ENCODE measurements at places on chromosomes 2 and 18.
A peak's percentile ranks its signal among the peaks of the same experiment; 100 is the strongest.

GRCh38 chr18:48829443-48830149 is 121.2 kb downstream of the SMAD7 start:
- peak; percentile 80 for DNase-seq

DNA sequence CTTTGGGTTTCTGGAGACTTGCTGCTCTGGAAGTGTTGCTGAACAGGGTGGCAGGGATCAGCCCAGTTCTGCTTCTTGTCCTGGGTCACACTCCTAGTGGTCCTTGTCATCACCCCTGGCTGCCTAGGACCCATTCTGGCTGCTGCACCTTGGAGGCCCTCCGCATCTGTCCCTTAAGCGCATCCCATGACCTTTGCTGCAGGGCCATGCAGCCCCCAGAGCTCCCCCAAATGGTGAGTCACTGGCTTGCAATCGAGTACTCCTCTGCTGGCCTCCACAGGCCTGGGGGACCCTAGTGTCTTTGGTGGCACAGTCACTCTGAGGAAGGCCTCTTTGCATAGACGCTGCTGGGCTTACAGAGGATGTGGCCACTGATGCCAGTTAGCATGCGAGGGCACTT is 188.5 kb downstream of the ASB1 start:
- no peak for DNase-seq

GRCh38 chr2:150470435-150470834 is 17.0 kb downstream of the RND3 start:
- no peak for DNase-seq

DNA sequence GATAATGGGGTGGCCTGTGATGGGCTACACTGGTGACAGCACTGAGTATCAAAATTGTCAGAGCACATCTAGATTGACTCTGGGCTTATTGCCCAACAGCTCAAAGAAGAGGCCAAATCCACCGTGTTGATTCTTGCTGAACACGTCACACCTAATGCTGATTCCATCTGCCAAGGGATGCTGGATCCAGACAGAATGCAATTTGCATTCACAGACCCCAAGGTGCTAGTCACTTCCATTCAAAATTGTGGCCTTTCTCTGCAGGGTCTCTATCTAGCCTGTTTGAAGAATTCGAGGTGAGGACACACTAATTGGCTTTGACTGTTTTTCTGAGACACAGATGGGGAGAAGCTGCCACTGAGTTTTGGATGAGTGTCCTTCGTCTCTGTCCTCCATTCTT is 13.5 kb upstream of the GPR39 start:
- DNase-seq: no peak

GRCh38 chr2:27531983-27532382 is 35.3 kb downstream of the GCKR start:
- DNase-seq: no peak

- DNase-seq: no peak
Observed at GRCh38 chr2:50344509-50345106, 687.3 kb downstream of the NRXN1 start.

DNA sequence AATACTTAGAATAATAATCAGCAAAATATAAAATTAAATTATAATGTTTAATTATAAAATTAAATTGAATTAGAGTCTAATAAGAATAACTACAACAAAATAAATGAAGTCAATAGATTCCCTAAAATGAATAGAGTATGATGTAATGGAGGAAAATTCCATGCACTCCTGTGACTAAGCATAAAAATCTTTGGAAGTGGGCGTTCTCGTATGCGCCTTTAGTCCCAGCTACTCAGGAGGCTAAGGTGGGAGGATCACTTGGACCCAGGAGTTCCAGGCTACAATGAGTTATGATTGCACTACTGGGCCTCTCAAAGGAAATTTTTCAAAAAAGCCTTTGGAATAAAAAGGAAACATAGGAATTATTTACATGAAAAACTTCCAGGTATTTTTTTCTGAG is 955.4 kb upstream of the POU3F3 start:
- no peak for DNase-seq

- no peak for DNase-seq
Observed at GRCh38 chr2:104481341-104481740, 372.6 kb upstream of the POU3F3 start.

DNA sequence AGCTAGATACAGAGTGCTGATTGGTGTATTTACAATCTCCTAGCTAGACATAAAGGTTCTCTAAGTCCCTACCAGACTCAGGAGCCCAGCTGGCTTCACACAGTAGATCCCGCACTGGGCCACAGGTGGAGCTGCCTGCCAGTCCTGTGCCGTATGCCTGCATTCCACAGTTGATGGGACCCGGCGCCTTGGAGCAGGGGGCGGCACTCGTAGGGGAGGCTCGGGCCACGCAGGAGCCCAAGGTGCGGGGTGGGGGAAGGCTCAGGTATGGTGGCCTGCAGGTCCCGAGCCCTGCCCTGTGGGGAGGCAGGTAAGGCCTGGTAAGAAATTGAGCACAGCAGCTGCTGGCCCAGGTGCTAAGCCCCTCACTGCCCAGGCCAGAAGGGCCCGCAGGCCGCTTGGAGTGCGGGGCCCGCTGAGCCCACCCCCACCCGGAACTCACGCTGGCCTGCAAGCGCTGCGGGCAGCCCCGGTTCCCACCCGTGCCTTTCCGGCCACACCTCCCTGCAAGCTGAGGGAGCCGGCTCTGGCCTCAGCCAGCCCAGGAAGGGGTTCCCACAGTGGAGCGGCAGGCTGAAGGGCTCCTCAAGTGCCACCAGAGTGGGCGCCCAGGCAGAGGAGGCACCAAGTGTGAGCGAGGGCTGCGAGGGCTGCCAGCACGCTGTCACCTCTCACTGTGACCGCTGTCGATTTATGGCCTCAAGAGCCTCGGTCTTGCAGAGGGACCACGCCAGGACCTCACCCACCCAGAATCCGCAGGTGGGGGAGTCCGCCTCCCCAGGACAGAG is 76.5 kb downstream of the MEX3C start:
- DNase-seq: no peak

GRCh38 chr2:121635371-121635770 is 13.9 kb downstream of the CLASP1 start:
- no peak for DNase-seq
